ENCODE measurements at places on chromosomes 7 and 10.

GRCh38 chr10:131073469-131074035, 238.0 kb downstream of the TCERG1L start:
- DNase-seq, result no peak

DNA sequence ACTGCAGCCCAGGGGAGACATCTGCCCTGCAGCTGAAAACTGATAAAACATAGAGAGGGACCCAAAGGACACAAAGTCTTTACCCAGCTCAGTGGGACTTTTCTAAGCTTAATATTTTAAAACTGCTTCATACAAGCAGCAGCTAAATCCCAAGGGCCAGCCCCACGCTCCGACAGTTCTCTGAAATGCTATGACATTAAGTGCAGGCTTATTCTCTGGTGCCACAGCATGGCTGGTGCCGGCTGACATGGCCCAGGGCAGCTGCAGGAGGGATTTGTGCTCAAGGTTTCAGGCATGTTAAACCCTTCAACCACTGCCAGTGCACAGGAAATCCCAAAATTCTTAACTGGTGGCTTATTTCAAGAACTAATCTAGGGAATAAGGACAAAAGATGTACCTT, 170.9 kb downstream of the PARD3 start:
- no peak for DNase-seq

GRCh38 chr10:29379208-29379607, 90.3 kb downstream of the LYZL1 start:
- DNase-seq, result no peak

DNA sequence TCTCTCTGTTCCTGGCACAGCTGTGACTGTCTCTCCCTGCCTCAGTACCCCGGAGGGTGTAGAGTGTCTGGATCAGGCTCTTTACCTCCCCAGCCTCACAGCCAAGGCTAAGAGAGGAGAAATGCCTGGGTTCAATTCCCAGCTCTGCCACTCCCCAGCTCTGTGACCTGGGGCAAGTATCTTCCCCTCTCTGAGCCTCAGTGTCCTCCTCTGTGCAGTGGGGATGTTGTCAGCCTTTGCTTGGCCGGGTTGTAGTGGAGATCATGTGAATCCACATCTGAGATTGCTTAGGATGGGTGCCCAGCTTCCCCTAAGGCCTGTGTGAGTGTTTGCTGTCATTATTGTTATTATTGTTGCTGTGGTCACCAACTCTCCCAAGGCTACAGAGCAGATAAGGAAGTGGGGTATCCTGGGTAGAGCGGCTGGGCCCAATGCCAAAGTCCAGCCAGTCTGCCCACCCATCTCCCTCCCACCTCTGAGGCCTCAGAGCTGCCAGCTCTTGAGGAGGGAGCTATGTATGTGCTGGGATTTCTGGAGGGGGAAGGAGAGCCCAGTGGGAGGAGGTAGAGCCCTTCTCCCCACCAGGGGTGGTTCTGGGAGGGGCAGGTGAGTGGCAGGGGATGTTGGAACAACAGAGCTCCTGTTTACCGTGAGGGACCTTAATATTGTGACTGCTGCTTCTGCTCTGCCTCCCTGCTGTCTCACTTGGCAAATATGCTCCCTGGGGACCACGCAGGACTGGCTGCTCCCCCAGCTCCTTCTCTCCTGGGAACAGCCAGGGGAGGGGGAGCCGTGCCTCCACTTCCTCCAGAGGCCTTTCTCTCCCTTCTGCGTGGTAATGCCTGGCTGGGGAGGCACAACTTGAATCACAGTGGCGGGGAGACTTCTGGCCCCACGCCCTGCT, 170.5 kb downstream of the RPS24 start:
- DNase-seq, result no peak

- DNase-seq, result no peak
Measured at GRCh38 chr10:95305606-95306317, 15.0 kb upstream of the PDLIM1 start.

DNA sequence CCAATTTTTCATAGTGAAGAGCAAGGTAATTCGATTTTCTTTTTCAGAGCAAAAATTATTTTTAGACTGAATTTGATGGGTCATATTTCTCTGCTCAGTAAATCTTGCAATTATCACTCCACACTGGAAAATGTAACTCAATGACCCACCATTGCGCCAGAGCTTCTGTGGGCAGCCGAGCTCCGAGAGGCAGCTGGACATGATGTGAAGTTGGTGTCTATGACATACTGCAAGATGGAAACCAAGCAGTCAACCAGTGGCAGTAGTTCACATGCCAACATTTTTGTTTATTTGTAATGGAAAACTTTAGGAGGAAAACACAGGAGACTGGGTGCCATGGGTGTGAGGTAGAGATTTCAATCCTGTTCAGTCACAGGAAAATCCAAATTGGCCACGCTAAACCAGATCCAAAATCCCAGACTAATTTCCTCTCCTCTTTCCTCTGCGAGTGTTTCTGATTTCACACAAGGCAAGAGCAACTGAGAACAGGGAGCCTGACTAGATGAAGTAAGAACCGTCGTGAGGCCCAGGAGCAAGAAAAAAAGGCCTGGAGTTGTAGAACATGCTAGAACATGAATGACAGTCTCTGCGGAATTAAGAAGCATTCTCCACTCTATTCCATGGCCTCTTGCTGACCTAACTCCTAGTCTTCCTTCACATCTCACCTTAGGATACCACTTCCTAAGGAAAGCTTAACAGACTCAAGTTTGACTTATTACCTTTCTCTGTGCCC, 39.3 kb downstream of the CALD1 start:
- DNase-seq, result no peak

DNA sequence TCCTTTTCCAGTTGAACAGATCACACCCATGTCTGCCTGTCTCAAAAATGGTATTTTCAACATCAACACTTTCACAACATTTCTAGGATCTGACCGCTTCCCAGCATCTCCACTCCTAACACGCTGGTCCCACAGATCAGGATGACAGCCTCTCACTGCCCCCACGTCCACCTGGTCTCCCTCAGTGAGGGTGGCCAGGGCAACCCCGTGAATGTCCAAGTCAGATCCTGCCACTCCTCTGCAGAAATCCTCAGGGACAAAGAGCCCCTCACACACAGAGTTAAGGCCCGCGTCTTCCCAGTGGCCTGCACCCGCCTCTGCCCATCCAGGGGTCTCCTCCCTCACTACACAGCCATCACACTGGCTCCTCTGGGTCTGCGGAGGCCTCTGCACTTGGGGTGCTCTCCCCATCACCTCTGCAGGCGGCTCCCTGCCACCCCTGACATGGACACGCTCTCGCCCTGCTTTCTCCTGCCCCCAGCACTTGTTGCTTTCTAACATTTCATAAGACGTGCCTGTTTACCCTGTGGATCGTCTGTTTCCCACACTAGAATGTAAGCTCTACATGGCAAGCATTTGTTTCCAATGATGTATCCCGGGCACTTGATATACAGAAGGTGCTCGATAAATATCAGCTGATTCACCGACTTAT, 20.0 kb downstream of the GNA12 start:
- DNase-seq, result no peak

GRCh38 chr7:117661328-117661727, 181.5 kb downstream of the CFTR start:
- no peak for DNase-seq

GRCh38 chr10:33938001-33938400, 603.5 kb upstream of the NRP1 start:
- DNase-seq, result no peak

Data from activated CD8-positive, alpha-beta memory T cell treated with anti-CD3 and anti-CD28 coated beads, Interleukin-2, amount 50 U/mL, for 4 hours (primary cell).